ENCODE measurements at places on chromosomes 16 and 17.
A peak's percentile ranks its signal among the peaks of the same experiment; 100 is the strongest.

- DNase-seq: no peak
Measured at GRCh38 chr17:66676421-66676820, 158.5 kb upstream of the CACNG5 start.

GRCh38 chr17:37182786-37183465 lies 192.9 kb upstream of the C17orf78 start:
- DNase-seq: no peak

DNA sequence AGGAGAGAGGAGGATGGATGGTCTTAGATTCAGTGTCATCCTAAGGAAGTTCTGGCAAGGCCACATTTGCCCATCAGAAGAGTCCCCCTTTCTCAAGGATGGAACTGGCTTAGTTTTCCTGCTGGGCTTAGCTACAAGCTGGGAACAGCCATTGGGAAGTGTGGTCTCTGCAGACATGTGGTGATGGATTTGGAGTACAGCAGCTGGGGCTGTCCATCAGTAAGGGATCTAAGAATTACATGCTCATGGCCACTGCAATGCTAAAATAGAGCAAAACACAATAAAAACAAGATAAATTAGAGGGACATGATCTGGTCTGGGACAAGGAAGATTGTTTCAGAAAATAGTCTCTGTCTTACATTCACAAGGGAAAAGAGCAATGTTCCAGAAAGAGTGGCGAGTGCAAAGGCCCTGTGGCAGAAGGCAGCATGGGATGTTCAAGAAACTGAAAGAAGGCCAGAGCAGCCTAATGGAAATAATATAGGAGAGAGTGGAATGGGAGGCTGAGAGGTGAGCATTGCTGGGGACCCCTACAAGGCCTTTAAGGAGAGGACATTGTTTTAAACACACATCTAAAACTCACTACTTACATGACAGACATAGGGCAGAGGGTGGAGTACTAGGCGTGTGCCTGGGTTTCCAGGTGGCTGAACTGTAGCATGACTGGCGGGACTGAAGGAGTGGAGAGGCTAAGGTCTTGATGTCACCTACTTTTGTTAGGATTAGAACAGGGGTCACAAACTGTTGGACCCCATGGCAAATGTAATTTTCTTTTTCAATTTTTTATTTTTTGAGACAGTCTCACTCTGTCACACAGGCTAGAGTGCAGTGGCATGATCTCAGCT lies 17.0 kb upstream of the TOX3 start:
- no peak for DNase-seq

DNA sequence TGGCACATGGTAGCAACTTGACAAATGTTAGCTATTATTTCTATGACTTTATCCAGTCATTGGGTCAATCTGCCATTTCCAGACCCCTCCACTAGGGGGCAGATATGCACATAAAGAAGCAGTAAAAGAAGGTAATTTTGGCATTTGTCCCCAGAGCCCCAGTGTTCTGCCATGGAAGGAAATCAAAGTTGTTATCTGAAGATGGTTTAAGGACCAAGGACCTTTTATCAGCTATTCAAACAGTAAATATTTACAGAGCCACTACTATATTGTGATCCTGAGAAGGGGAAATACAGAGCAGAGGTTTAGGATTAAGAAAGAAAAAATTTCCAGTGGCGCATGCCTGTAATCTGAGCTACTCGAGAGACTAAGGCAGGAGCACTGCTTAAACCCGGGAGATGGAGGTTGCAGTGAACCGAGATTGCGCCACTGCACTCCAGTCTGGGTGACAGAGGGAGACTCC lies 20.0 kb downstream of the TRAF4 start:
- peak; percentile 49 for DNase-seq

GRCh38 chr16:81445143-81445961 lies 744 bp downstream of the CMIP start:
- peak; percentile 41 for DNase-seq

- peak; percentile 8 for DNase-seq
Measured at GRCh38 chr16:76946879-76947278, 244.1 kb upstream of the MON1B start.

DNA sequence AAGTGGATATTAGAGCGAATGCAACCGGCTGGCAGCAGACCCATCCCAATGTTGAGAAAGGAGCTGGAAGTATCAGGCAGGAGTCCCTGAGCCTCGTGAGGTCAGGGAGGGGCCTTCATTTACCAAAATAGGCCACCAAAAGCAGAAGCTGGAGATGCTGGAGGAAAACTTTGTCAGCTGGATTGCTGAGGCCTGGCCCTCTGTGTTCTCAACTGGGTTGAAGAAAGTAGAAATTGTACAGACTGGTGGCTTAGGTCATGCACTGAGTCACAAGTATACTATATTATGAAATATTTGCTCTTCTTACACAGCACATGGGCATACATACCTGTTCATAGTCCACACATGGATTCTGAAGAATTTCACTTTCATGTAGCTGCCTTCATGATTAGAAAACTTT lies 23.2 kb upstream of the TEKT3 start:
- DNase-seq: no peak

- DNase-seq: no peak
Measured at GRCh38 chr17:56756536-56756935, 77.2 kb downstream of the C17orf67 start.

- no peak for DNase-seq
Measured at GRCh38 chr16:27706156-27706865, 156.4 kb downstream of the KATNIP start.

DNA sequence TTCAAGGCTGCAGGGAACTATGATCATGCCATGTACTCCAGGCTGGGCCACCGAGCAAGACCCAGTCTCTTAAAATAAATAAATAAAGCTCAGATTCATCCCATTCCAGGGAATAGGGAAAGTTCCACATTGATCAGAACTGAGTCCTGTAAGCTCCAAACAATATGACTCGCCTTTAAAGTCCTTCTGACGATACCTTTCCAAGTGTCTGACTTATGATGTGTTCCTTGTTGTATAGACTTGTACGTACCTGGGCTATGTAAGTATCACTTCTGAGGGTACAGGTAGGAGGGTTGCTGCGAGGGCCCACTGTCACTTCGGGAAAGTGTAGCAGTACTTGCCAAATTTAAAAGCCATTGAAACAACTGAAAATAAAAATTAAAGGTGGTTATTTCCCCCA lies 252.8 kb downstream of the IRX3 start:
- no peak for DNase-seq

DNA sequence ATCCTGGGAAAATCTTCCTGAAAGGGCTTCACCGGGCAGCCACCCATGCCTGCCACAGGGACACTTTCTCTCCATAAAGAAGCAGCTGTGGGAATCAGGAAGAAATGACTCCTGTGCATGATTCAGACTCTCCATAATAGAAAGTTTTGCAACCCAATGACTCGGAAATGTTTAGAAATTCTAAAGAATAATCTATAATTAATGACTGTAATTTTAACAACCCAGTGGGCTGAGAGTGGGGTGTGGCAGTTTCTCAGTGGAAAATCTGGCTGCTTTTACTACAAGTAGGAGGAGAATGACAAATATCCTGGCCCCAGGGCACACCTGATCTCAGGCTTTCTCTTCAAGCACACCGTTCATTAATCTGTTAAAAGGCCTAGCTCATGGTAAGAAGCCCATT lies 25.7 kb downstream of the IRF8 start:
- DNase-seq: no peak

GRCh38 chr16:116015-116414 lies 22.5 kb downstream of the NPRL3 start:
- no peak for DNase-seq

GRCh38 chr17:66673668-66674276 lies 161.1 kb upstream of the CACNG5 start:
- peak; percentile 86 for DNase-seq

- DNase-seq: no peak
Measured at GRCh38 chr17:16383216-16383615, 2.3 kb downstream of the UBB start.

DNA sequence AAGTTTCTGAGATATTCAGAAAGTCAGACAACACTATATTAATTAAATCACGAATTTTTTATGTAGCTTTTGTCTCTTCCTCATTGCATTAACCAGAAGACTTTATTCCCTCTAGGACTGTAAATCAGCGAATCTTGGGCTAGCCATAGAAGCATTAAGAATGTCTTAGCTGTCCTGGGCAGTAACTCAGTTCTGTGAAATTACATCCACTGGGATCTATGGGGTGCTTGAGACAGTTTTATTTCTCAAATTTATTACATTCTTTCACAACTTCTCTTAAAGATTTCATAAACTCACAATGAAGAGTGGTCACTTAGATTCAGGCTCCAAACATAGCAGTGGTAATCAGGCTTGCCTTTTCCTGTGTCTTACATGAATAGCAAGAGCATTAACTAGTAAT lies 1153.4 kb downstream of the CDH8 start:
- DNase-seq: no peak

DNA sequence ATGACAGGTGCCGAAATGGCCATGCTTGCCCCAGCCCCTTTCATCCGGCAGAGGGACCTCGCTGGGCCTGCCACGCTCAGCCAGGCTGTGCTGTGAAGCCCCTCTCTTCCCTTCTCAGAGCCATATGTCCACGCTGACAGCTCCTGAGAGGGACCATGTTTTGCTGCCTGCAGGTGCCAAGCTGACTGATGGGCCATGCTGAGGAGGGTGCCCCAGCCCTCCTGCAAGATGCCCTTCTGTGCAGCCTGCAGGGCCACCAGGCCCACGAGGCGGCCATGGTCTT lies 33.1 kb upstream of the CDH15 start:
- DNase-seq: no peak

DNA sequence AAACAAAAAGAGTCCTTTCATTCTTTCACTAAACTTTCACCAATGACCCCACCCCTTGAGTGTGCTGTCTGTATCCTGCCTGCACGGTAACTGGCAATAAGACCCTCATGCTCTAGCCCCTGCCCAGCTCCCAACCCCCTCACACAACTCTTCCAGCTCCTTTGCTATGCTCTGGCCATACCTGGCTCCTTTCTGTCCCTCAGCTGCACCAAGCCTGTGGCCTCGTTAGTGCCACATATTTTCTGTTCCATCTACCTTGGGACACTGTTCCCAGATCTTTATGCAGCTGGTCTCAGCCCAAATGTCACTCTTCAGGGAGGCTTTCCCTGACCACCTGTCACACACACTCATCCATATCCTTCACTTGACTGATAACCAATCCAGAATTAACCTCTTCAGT lies 47.3 kb downstream of the C16orf82 start:
- DNase-seq: no peak

- no peak for DNase-seq
Measured at GRCh38 chr17:82649501-82650261, 1.4 kb upstream of the WDR45B start.

DNA sequence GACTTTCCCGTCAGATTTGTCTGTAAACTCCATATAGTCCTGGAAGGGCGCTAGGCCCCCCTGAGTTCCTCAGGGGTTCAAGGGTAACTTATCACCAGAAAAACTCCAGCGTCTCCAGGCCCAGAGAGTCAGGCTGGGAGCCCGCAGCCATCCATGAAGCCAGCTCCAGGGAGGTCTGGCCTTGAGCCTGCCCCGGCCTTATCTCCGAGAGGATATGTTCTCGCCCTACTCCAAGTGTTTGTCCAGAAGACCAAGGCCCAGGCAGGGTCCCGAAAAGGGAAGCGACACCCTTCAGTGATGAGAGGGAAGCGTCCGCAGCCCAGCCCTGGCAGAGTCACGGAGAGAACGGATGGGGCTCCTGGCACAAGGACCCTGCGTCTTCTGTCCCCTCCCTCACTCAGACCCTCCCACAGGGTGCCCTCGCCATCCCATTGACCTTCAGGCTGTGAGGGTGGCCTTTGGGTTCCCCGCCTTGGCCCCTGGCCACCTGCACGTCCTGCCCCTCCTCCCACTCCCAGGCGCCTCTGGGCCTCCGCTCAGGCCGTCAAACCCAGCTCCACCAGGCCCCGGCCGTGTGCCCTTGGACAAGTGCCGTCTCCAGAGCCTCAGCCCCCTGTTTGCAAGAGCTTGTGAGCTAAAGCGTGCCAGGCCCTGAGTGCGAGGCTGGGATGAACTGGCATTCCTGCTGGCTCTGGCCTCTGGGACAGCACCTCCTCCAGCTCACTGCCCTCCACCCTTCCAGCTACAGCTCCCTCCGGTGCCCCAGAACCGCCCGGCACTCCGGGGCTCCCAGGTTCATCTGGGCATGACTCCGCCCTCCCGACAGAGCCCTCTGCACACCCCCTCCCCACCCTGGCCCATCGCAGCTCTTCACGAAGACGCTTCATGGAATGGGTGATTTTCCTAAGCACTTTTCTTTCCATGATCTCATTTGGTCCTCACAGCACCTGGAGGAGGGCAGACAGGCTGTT lies 83.4 kb downstream of the ZDHHC7 start:
- no peak for DNase-seq

GRCh38 chr16:79204486-79204885 lies 396.1 kb downstream of the MAF start:
- DNase-seq: no peak

GRCh38 chr17:82831041-82831817 lies 8.6 kb downstream of the ZNF750 start:
- no peak for DNase-seq
